Endothelial cell of coronary artery (primary cell): ENCODE measurements at places on chromosomes 3 and 15. TPM values are rescaled to one million over a fixed set of nuclear protein-coding genes. Genes with fewer than 3 reads are reported as not detected.

Gene TSC22D2
- 7.5 and 10.8 TPM in 2 replicates for total RNA-seq

Gene ARID3B
- total RNA-seq: 1.3 and 1.4 TPM in 2 replicates

Gene CERS3
- total RNA-seq: not detected in 2 replicates

Gene HEG1
- total RNA-seq: 24.5 and 96.1 TPM in 2 replicates

Gene LRRIQ4
- not detected in 2 replicates for total RNA-seq

Gene SEC61A1
- total RNA-seq: 200 and 220 TPM in 2 replicates

Gene LYZL4
- 0.18 TPM in 1 of 2 replicates, not detected in the other for total RNA-seq

Gene THRB
- 0.09 and 0.38 TPM in 2 replicates for total RNA-seq

Gene SERPINI2
- total RNA-seq: not detected in 2 replicates

Gene VPS8
- total RNA-seq: 44.2 and 57.6 TPM in 2 replicates

Gene MEF2A
- 16.2 and 24.6 TPM in 2 replicates for total RNA-seq

Gene FSTL1
- 415 and 542 TPM in 2 replicates for total RNA-seq

Gene CHDH
- total RNA-seq: not detected in 2 replicates

Gene DISP2
- total RNA-seq: 0.18 and 0.19 TPM in 2 replicates

Gene LCTL
- 0.09 TPM in 1 of 2 replicates, not detected in the other for total RNA-seq

Gene GOLGB1
- total RNA-seq: 46.2 TPM in 2 replicates

Gene ZDHHC23
- total RNA-seq: 1.9 and 2.5 TPM in 2 replicates

Gene GP5
- 0.09 TPM in 1 of 2 replicates, not detected in the other for total RNA-seq

Gene SLC9A9
- total RNA-seq: 0.56 and 1.8 TPM in 2 replicates

Gene GPR87
- total RNA-seq: 0.09 TPM in 2 replicates

Gene FBXW12
- total RNA-seq: not detected in 2 replicates

Gene C3orf18
- 2.2 and 4.8 TPM in 2 replicates for total RNA-seq

Gene GOLGA8S
- under 0.01 and 0.09 TPM in 2 replicates for total RNA-seq

Gene TICRR
- 2.3 and 2.6 TPM in 2 replicates for total RNA-seq

Gene OR5K2
- total RNA-seq: not detected in 2 replicates

Gene TFG
- 47.4 and 58.1 TPM in 2 replicates for total RNA-seq

Gene TM4SF18
- total RNA-seq: 56.6 and 75.3 TPM in 2 replicates

Gene GUCA1C
- total RNA-seq: not detected in 2 replicates
